ENCODE measurements at places on chromosomes 2 and 18.

DNA sequence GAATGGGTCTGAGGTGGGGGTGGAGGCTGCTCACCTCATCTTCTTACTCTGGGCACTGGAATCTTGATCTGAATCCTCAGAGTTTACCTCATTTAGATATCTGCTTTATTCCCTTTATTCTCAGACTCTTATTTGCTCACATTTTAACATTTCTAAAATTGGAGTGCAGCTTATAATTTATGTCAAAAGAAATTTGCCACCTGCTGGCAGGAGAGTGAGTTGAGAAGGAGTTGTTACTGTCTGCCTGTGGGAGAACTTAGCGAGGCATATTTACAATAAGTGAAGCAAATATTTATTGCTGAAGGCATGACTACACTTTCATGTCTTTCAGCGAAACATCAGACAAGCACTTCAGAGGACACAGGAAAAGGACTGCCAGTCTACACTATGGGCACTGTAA, 16.4 kb upstream of the KIAA2012 start:
- DNase-seq = no peak

GRCh38 chr2:220296174-220296573, 668.7 kb downstream of the SLC4A3 start:
- DNase-seq = no peak

DNA sequence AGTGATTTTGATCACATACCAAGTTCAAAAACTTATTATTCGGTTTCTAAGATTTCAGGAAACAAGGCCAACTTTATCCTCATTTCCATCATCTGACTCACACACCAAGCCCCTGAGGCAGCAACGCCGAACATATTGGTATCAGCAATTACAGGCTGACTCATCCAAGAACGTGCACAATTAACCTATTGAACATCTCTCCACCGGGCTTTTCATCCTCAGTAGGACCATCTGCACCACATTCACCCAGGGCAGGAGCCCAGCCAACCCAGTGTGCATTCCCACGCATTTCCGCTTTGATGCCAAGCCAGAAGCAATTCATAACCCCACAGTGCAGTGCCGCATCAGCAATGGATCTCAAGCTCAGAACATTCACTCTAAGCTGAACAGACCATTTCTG, 52.9 kb downstream of the SCG2 start:
- DNase-seq = peak; percentile 27

DNA sequence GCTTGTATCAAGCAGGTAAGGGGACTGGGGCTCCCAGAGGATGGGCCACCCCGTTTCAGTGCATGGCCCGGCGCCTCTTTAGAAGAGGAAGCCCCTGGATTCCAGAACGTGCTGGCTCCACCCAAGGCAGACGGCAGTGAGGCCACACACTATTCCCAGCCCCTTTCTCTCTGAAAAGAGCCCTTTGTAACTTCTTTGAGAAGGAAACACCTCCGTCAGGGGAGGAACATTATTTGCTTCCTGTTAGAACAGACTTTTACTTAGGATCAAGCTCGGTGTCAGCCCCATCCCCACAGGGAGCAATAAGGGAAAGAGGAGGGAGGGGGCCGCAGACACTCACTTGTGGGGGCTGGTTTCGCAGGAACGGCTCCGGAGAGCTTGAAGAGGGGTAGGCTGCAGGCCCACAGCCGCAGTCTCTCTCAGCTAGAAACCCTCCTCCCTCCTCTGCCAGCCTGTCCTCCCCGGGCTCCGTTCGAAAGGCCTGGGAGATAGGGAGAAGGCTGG, 49.6 kb upstream of the RMDN2 start:
- DNase-seq = no peak

DNA sequence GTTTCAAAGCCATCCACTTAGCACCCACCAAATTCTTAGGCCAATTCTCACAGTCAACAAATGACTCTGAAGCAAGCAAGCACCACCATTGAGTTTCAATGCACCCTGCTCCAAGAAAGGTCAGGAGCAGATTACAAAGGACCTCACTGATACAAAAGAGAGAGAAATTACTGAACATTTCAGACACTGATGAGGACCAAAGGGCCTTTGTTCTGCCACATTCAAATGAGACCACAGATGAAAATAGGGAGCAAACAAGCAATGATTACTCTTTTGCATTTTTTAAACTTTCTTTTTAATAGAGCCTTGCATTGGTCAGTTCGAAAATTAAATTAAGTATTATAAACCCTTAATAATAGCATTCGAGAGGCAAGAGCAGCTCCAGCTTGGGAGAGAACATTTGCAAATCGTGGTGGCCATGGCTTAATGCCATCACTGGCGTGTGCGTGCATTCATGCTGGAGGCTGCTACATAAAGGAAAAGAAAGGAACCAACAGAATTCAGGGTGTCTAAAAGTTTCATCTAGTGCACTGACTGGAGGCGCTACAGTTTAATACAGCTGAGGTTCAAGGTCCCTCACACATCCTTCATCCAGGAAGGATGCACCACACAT, 87.5 kb downstream of the KLF7 start:
- no peak for DNase-seq

- DNase-seq = no peak
These were observed 227.3 kb upstream of the RAB6C start for GRCh38 chr2:129752176-129752575.

DNA sequence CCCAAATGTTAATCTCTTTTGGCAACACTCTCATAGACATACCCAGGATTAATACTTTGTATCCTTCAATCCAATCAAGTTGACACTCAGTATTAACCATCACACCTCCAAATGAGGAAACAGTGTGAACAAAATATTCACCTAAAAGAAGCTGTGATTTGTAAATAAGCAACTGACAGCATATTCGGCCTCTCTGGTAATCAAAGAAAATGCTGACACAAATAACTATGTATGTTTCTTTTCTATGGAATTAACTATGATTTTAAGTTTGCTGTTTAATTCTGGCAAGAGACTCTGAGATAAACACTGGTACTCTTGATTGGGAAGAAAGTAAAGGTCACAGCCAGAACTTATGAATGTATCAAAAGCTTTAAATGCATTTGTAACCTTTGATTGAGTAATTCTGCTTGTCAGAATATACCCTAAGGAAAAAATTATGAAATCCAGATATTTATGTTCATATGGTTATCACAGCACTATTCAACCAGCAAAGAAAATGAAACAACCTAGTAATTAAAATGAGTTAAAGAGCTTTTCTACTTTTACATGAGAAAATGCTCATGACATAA, 3.6 kb upstream of the GYPC start:
- DNase-seq = no peak
